Stimulated activated CD4-positive, alpha-beta T cell treated with anti-CD3 and anti-CD28 coated beads, TNF-alpha, amount 100 ng/mL, for 24 hours (primary cell): ENCODE measurements at places on chromosomes 1 and 21.

GRCh38 chr1:6911974-6912373, 126.7 kb downstream of the CAMTA1 start:
- DNase-seq, result no peak

DNA sequence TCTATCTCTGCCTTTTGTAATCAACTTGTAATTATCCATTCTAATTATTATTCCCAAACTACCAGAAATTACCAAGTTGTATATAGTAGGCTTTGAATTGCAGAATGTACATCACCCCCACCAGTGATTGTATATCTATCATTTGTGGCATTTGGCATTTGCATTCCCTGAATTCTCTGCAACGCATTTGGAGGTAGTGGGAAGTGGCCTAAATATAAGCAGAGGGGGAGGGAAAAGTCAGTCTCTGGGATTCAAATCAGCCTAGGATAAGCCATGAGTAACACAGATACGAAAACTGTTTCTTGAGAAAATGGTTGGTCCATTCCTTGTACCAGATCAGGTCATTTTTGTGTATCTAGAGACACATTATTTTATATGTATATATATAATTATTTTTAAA, 20.7 kb downstream of the DDX20 start:
- no peak for DNase-seq

DNA sequence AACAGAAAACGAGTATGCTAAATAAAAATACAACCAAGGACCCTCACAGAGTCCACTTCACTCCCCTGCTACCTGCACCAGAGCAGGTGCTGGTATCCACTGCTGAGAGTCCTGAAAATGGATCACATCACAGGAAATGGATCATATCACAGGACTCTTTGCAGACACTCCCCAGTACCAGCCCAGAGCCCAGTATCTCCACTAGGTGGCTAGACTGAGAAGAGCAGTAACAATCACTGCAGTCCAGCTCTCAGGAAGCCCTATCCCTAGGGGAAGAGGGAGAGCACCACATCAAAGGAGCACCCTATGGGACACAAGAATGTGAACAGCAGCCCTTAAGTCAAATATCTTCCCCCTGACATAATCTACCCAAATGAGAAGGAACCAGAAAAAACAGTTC, 28.0 kb downstream of the AGBL4 start:
- no peak for DNase-seq

DNA sequence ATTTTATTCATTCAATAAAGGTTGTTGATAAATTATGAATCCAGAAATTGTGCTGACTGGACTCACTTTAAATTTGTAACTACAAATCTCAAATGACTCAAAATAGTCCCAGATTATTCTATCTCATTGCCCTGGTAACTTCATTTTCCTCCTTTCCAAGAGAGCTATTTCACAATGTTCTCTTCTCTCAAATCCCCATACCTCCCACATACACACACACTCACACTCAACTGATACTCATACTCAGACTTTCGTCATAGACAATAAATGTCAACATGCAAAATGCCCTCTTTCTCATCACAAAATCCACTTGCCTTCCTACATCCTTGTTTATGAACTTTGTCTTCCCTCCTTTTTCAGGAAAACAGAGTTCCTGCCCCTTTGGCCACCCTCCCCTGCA, 33.3 kb downstream of the EXTL2 start:
- DNase-seq, result no peak
